Body of pancreas (tissue), 4 donors: ENCODE measurements at places on chromosomes 7 and 10. TPM values are rescaled to one million over a fixed set of nuclear protein-coding genes. Genes with fewer than 3 reads are reported as not detected.

C10orf62 gene
- total RNA-seq, result not detected

CYP26C1 gene
- 0.33 TPM for total RNA-seq

MEOX2 gene
- total RNA-seq, result 0.66 TPM

LIPM gene
- not detected for total RNA-seq

HSPA12A gene
- total RNA-seq, result 22.7 TPM

SP8 gene
- not detected for total RNA-seq

DGKI gene
- not detected for total RNA-seq

SPDYE2B gene
- total RNA-seq, result not detected

CLEC2L gene
- total RNA-seq, result not detected

ANKRD61 gene
- total RNA-seq, result not detected

LLCFC1 gene
- total RNA-seq, result not detected

SFRP5 gene
- 163 TPM for total RNA-seq

HOXA4 gene
- total RNA-seq, result 1.6 TPM

SEMA3A gene
- 0.33 TPM for total RNA-seq

ASB10 gene
- total RNA-seq, result not detected

MBL2 gene
- not detected for total RNA-seq

HYAL4 gene
- total RNA-seq, result not detected

GPR26 gene
- total RNA-seq, result not detected

AGAP4 gene
- 6.0 TPM for total RNA-seq

POT1 gene
- 5.4 TPM for total RNA-seq

VPS37D gene
- total RNA-seq, result 1.3 TPM

FGFR2 gene
- total RNA-seq, result 78.1 TPM

PNLIPRP2 gene
- 2,069 TPM for total RNA-seq

CLDN3 gene
- total RNA-seq, result 94.2 TPM

CCL24 gene
- not detected for total RNA-seq

NPFFR1 gene
- not detected for total RNA-seq

PLAU gene
- 1.6 TPM for total RNA-seq

ZNF804B gene
- total RNA-seq, result under 0.01 TPM

ALOX5 gene
- 42.5 TPM for total RNA-seq

TFPI2 gene
- 3.3 TPM for total RNA-seq

TM9SF3 gene
- 75.2 TPM for total RNA-seq

PPRC1 gene
- 17.9 TPM for total RNA-seq

SGMS1 gene
- 46.2 TPM for total RNA-seq

SFTPA1 gene
- 0.26 TPM for total RNA-seq

CYP2E1 gene
- 18.1 TPM for total RNA-seq

PWWP2B gene
- total RNA-seq, result 46.5 TPM

ATG9B gene
- total RNA-seq, result not detected
